Stimulated activated CD8-positive, alpha-beta memory T cell treated with anti-CD3 and anti-CD28 coated beads, Interleukin-15, amount 100 ng/mL, for 24 hours (primary cell): ENCODE measurements at places on chromosomes 7 and 10.

GRCh38 chr10:26741368-26741767, 43.9 kb downstream of the PDSS1 start:
- no peak for DNase-seq

GRCh38 chr7:36281945-36282717, 107.5 kb upstream of the ANLN start:
- DNase-seq = no peak

GRCh38 chr10:86413046-86413728, 46.6 kb upstream of the GRID1 start:
- DNase-seq = no peak

- no peak for DNase-seq
Measured at GRCh38 chr7:23963461-23964165, 253.6 kb downstream of the STK31 start.

GRCh38 chr7:31991846-31992245, 78.4 kb downstream of the PDE1C start:
- DNase-seq = no peak

- DNase-seq = no peak
Measured at GRCh38 chr7:44286182-44286617, 39.2 kb downstream of the CAMK2B start.

DNA sequence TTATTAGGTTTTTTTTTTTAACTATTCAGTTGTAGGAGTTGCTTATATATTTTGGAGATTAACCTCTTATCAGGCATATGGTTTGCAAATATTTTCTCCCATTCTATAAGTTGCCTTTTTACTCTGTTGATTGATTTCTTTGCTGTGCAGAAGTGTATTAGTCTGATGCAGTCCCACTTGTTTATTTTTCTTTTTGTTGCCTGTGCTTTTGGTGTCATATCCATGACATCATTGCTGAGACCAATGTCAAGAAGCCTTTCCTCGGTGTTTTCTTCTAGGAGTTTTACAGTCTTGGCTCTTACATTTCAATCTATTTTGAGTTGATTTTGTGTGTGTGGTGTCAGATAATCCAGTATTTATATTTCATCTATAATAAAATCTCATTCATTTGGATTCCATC, 155.4 kb downstream of the LRMDA start:
- DNase-seq = no peak

GRCh38 chr7:732094-732541, 5.0 kb upstream of the PRKAR1B start:
- no peak for DNase-seq

- DNase-seq = no peak
Measured at GRCh38 chr10:131095313-131095580, 216.3 kb downstream of the TCERG1L start.
